Activated T-helper 17 cell treated with anti-CD3 and anti-CD28 coated beads, Interleukin-2, amount 50 U/mL, for 72 hours (primary cell): ENCODE measurements at places on chromosomes 11 and 22. TPM values are rescaled to one million over a fixed set of nuclear protein-coding genes. Genes with fewer than 3 reads are reported as not detected.

KIF18A gene
- 30.3 TPM for total RNA-seq

- ATAC-seq = peak; percentile 49
These were observed 76.4 kb downstream of the GGTLC2 start for GRCh38 chr22:22720724-22721261.

DNA sequence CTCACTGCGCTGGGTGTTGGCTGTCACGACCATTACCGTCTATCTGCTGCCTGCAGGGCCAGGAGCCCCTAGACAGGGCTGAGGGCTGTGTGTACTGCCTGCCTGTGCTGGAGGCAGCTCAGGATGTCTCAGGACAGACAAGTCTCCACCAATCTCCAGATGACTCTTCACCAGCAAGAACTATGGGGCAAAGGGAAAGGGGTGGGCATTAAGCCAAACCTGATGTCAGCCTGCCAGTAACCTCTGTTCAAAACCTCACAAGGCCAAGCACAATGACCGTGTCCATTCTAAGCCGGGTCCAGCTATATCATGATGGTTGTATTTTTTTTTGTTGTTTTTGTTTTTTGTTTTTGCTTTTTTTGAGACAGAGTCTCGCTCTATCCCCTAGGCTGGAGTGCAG is 31.6 kb downstream of the MAFF start:
- no peak for ATAC-seq

KCNE3 gene
- not detected for total RNA-seq

DNA sequence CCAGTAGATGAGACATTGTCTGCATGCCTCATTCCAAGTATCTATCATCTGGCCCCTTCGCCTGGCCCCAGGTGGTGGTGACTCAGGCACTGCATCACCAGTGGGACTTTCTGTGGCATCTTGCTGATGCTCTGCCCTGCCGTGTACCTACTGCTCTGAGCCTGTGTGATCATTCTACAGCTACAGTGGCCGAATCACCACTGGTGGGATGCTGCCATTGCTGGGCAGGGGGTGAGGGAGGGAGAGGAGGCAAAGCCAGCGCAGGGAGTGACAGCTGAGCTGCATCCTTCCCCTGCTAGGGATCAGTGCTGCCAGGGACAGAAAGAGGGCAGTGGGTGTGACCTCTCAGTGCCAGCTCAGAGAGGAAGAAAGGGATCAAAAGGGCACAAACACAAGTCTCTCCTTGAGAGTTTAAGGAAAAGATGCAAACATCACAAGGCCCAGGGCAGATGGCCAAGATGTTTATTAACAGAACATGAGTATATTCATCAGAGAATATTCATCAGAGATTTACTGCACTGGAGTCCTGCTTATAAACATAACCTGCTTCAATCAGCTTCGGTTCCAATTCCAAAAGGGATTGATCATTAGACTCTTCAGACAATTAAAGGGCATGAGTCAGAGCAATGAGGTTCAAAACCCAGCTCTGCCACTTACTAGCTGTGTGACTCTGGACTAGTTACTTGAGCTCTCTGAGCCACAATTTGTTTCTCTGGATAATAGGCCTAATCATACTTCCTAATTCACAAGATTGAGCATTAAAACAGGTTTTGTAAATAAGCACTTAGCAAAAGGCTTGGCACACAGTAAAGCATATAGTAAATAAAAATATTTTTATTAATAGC is 109.8 kb downstream of the NAT10 start:
- ATAC-seq = peak; percentile 99

GRCh38 chr11:110948112-110948511 is 235.9 kb upstream of the ARHGAP20 start:
- no peak for ATAC-seq

DNA sequence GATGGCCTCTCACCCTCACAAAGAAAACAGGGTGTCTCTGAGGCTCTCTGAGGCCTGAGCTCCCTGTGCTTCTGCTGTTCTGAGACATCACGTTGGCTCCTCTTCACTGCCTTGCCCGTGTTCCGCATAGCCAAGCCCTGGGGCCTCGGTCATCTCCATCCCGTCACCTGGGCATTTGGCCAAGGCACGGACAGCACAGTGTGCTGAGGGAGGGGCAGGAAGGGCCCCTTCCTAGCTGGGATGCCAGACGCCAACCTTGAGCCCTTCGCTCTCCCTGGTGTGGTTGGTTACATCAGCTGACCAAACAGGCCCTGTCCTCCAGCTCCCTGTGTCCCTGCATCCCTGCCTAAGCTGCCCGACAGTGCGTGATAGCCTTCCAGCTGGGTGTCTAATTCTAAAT is 25.9 kb downstream of the MOV10L1 start:
- ATAC-seq = no peak

DNA sequence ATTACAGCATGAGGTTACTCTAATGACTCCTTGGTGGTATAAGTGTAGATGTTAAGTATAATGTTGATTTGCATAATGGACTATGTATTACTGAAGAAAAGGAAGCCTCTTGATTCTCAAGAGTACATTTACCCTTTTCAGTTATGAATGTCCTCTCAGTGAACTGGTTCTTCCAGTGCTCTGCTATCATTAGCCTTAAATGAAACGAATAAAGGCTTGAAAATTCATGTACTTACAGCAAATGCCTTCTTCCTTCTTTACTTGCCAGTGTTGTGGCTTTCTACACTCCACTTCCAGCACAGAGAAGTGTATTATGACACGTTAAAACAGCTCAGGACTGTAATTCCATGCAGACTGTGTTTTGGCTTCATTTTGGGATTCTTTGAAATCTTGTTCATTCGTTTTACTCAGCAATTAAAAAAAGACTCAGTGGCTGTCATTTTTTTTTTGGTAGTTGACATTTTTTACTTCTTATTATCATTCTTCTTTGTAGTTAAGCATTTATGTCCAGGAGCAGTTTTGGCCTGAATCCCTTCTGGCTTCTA is 96.9 kb downstream of the MTMR3 start:
- ATAC-seq = no peak

DNA sequence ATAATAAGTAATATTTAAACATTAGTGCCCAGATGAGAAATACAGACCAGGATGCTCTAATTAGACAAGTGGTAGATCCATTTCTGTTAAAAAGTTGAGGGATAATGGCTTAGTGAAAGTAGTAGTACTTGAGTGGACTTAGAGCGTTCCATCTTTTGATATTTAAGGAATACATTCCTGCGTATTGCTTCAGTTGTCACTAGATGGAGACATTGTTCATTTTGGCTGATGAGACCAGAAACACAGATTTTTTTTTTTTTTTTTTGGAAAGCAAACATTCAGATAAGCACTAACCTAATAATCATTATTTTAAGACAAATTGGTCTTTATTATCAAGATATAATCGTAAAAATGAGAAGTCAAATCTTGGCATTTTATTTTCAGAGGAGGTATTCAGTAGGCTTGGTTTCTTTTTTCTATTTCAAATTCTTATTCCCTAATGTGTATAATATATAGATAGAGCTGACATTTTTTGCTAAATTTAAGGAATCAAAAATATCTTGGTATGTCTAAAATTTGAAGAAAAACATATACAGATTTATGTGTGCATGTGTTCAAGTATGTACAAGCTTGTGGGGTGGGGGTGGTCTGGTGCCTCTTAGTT is 92.9 kb downstream of the DYNC2H1 start:
- no peak for ATAC-seq

OPCML gene
- total RNA-seq = not detected

GRCh38 chr11:20003351-20003750 is 156.9 kb downstream of the DBX1 start:
- ATAC-seq = no peak

GRCh38 chr11:25886036-25886435 is 445.9 kb upstream of the ANO3 start:
- no peak for ATAC-seq

GAL3ST1 gene
- total RNA-seq = not detected

GRCh38 chr11:32429477-32429876 is 5.9 kb downstream of the WT1 start:
- ATAC-seq = no peak

UFD1 gene
- 56.0 TPM for total RNA-seq

MICALL1 gene
- 15.9 TPM for total RNA-seq

DNA sequence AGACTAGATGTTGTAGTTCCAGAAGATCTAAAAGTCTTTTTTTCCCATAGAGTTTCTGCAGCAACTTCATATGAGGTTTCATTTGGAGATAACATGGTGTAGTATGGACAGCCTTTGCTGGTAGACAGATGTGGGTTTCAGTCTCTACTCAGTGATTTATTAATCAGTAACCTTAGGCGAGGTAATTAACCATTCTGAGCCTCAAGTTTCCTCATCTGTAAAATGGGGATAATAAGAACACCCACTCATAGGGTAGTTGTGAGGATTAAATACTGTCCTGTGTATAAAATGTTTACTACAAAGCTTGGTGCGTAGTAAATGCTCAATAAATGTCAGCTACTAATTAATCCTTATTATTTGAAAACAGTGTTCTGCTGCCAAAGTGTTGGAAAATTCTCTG is 16.8 kb downstream of the POU2F3 start:
- no peak for ATAC-seq

GRCh38 chr11:72358466-72359405 is 75.6 kb downstream of the CLPB start:
- no peak for ATAC-seq

DRD4 gene
- total RNA-seq = 3.8 TPM

BDNF gene
- not detected for total RNA-seq

RIMBP3B gene
- total RNA-seq = 0.39 TPM

DNA sequence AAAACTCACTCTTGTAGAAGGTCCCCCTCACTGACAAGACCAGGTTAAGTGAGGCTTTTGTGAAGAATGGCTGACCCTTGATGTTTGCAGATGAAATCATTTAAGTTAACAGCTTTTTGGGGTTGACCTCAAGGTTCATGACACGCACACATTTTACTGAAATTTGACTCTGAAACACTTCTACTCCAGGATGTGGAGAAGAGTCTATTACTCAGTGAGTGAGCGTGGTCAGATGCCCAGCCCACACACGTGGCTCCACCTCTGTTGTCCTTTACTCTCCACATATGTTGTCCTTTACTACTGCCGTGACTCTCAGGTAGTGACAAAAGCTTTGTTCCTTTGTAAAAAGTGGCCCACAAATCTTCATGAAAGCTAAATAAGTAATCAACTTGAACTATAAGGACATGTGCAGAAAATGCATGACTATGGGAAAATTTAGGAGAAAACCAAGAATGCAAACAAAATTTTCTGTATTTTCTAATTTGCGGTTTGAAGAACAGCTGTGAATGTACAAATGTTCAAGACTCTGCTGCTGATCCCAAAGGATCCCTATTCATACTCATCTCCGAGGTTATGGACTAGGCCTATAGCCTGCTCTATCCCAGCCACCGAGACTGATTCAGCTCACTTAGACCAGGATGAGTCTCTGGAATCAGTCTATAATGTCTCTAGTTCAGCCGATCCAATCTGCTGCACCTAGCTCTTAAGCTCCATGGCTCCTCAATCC is 22.4 kb downstream of the XRRA1 start:
- peak; percentile 92 for ATAC-seq

DNA sequence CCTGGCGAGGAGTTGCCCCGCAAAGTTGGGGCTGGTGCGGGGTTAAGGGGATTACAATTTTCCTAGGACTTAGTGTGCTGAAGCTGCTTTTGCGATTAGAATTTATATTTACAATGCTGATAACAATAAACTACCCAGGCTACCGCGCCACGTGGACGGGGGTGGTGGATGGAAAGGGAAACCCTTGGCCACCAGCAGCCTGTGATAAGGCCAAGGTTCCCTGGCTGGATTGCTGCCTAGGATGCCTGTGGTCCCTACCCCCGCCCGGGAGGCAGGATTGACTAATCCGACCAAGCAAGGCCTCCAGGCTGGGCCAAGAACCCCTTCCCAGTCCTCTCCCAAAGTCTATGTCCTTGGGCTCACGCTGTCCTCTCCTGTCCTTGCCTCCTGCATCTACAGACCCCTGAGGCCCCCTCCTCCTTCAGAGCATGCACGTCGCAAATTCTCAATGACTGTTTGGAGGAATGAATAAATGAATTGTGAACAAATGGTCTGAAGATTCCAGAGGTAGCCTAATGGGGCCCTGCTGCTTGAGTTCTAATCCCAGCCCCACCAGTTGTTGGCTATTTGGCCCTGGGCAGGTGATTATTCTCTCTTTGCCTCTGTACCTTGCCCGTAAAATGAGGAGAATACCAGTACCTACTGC is 7.6 kb upstream of the CHKA start:
- ATAC-seq = no peak

GRCh38 chr11:12287374-12288211 is 89.8 kb upstream of the PARVA start:
- no peak for ATAC-seq

GRCh38 chr11:14269692-14270573 is 89.0 kb downstream of the RRAS2 start:
- no peak for ATAC-seq

DNA sequence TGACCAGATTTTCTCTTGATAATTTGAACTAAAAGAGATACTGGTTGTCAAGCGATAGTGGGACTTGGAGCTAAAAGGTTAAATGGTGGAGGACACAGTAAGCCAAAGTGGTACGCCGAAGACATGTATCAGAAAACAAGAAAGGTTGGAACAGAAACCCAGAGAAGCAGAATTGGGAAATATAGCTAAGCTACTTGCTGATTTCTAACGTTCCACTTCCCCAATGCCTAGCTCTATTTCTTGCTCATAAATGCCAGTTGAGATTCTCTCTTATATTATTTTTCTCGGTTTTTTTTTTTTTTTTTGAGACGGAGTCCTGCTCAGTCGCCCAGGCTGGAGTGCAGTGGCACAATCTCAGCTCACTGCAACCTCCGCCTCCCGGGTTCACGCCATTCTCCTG is 12.7 kb downstream of the TMEM41B start:
- no peak for ATAC-seq

GANAB gene
- total RNA-seq = 226 TPM
